ENCODE measurements at places on chromosomes 11 and 22. TPM values are rescaled to one million over a fixed set of nuclear protein-coding genes. Genes with fewer than 3 reads are reported as not detected.

Gene GATD1
- 43.5 TPM for total RNA-seq

GRCh38 chr11:19458721-19459120 is 218.0 kb upstream of the E2F8 start:
- no peak for DNase-seq

DNA sequence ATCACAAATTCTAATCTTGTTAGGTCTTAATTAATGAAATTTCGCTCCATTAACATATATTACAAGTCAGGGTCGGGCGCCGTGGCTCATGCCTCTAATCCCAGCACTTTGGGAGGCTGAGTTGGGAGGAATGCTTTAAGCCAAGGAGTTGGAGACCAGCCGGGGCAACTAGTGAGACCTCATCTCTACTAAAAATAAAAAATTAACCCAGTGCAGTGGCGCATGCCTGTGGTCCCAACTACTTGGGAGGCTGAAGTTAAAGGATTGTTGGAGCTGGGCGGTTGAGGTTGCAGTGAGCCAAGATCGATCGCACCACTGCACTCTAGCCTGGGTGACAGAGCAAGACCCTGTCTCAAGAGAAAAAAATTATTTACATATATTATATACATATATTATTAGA is 1.9 kb downstream of the TMA7B start:
- no peak for DNase-seq

GRCh38 chr11:86769219-86769618 is 31.1 kb upstream of the PRSS23 start:
- no peak for DNase-seq
